ENCODE measurements at places on chromosomes 1 and 21. TPM values are rescaled to one million over a fixed set of nuclear protein-coding genes. Genes with fewer than 3 reads are reported as not detected.
A peak's percentile ranks its signal among the peaks of the same experiment; 100 is the strongest.

KRTAP13-2 gene
- not detected for total RNA-seq

OBSCN gene
- total RNA-seq, result 68.9 TPM

OR2L3 gene
- total RNA-seq, result not detected

DNA sequence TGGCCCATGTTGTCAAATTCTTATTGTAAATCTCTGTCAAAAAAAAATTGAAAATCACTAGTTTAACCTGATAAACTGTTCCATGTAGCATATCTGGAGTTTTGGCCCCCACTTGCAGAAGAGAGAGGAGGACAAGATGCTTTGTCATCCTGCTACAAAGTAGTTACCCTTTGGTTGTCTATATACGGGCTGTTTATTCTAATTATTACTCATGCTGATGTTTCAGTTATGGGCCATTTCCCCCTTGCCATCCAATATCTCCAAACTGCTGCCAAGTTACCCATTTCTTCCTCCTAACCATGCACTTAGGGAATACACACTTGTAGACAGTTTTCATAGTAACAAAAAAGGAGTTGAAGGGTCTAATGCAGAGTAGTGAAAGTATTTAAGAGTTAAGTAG, 22.6 kb downstream of the STX12 start:
- peaks cover 71% of the 10 kb centered on the region for H3K36me3 ChIP-seq
- no peaks in the 10 kb centered on the region for H3K4me1 ChIP-seq
- no peak overlapping the region for H3K4me3 ChIP-seq
- H3K27me3 ChIP-seq, result no peaks in the 10 kb centered on the region

- no peak overlapping the region for H3K4me3 ChIP-seq
- H3K27ac ChIP-seq, result peak overlapping the region; percentile 17
- H3K36me3 ChIP-seq, result no peaks in the 10 kb centered on the region
These were observed 9.2 kb upstream of the TNFRSF1B start for GRCh38 chr1:12157366-12158231.

- DNase-seq, result no peak
- H3K36me3 ChIP-seq, result peaks cover 8% of the 10 kb centered on the region
- no peaks in the 10 kb centered on the region for H3K4me1 ChIP-seq
- no peaks in the 10 kb centered on the region for H3K27me3 ChIP-seq
These were observed 56.0 kb downstream of the PRDM15 start for GRCh38 chr21:41823166-41823565.

- no peaks in the 10 kb centered on the region for H3K27me3 ChIP-seq
These were observed 271.3 kb upstream of the RGS18 start for GRCh38 chr1:191886977-191887376.

GRCh38 chr1:156002188-156002911, 18.4 kb downstream of the SSR2 start:
- H3K4me3 ChIP-seq, result no peak overlapping the region
- H3K27me3 ChIP-seq, result no peaks in the 10 kb centered on the region
- DNase-seq, result no peak
- no peak overlapping the region for H3K27ac ChIP-seq
- H3K36me3 ChIP-seq, result peaks cover 4% of the 10 kb centered on the region
